Stimulated activated CD8-positive, alpha-beta memory T cell treated with anti-CD3 and anti-CD28 coated beads, Interleukin-4, amount 100 ng/mL, for 1 hour (primary cell): ENCODE measurements at places on chromosomes 7 and 10.
A peak's percentile ranks its signal among the peaks of the same experiment; 100 is the strongest.

DNA sequence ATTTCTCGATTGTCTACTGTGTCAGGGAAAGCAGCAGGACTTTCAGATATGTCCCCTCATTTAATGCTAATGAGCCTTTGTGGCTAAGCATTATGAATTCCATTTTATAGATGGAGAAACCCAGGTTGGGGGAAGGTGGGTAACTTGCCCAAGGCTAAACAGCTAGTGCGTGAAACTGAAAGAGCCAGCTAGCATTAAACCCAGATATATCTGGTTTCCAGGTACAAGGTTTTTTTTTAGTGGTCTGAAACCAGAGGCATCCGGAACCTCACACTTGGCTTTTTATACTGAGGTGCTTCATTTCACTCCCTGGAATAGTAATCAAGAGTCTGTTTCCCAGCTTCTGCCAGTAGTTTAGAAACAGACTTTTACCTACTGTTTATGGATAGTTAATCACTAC is 694.8 kb downstream of the PHTF2 start:
- no peak for DNase-seq

DNA sequence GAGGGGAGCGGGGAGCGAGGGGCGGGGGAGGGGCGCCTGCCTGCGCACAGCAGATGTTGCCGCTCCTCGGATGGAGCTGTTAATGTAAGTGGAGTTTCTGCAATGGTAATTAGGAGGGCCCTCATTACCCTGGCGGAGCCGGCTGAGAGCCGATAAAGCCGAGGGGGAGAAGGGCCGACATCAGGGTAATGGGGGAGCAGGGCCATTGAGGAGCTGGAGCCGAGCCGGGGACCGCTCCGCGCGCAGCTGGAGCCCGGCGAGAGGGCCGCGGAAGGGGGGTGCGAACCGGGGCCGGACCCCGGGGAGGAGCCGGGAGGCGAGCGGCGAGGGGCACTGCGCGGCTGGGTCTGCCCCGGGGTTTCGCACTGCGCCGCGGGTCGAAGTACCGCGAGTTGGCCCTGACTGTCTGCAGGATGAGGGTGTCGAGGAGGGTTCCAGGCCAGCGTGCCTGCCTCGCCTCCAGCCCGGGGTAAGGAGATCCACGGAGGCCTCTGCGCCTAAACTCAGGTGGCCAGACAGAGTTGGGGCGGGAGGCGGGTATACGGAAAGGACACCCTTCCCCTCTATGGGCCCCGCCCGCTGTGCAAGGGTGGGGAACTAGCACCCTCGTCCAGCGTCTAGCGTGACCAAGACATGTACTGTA is 55.0 kb upstream of the LBX1 start:
- no peak for DNase-seq

DNA sequence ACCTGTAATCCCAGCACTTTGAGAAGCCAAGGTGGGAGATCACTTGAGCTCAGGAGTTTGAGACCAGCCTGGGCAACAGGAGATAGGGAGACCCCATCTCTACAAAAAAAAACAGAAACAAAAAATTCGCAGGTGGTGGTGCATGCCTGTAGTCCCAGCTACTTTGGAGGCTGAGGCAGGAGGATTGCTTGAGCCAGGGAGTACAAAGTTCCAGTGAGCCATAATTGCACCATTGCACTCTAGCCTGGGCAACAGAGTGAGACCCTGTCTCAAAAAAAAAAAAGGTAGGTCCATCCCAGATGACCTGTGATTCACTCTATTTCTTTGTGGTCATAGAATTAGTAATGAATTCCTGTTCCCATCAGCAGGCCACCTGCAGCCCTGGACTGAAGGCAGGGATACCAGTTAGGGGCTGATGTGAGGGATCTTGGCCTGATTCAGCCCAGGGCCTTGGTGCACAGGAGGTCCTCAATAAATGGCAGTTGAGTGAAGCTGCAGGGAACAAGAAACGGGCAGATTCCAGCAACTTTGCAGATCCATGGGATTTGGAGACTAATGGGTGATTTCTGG is at the start of gene MYH16:
Gene MYH16, plus strand, starts transcription at position 364 of the 570 bp plus-strand sequence.
- no peak for DNase-seq

DNA sequence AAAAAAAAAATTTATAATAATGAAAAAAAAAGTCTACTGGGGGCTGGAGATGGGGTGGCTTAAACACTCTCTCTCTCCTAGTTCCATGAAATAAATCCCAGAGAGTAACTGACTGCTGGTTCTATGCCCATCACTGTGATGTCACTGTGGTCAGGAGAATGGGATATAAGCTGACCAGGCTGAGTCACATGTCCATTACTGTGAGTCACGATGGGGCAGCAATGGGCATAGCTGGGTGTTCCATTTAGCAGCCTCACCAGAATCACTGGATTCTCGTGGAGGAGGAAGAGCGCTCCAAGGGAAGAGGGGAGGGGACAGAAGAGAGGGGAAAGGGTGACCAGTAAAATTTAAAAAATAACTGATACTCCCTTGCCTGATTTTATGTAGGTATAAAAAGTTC is 37.1 kb downstream of the MASTL start:
- DNase-seq = no peak

- no peak for DNase-seq
Observed at GRCh38 chr10:44803862-44804261, 107.3 kb upstream of the TMEM72 start.

- no peak for DNase-seq
Observed at GRCh38 chr10:30540276-30540675, 89.3 kb downstream of the LYZL2 start.

- no peak for DNase-seq
Observed at GRCh38 chr7:37450035-37450434, 1.4 kb upstream of the ELMO1 start.

- no peak for DNase-seq
Observed at GRCh38 chr10:72424561-72424960, 69.8 kb upstream of the DNAJB12 start.

- DNase-seq = peak; percentile 21
Observed at GRCh38 chr7:121530227-121531174, 134.4 kb upstream of the FAM3C start.

- DNase-seq = no peak
Observed at GRCh38 chr10:102657984-102658724, 13.9 kb downstream of the TRIM8 start.

GRCh38 chr7:21887779-21888178 is 57.9 kb downstream of the CDCA7L start:
- DNase-seq = no peak

- no peak for DNase-seq
Observed at GRCh38 chr7:128951296-128951695, 13.6 kb downstream of the IRF5 start.

DNA sequence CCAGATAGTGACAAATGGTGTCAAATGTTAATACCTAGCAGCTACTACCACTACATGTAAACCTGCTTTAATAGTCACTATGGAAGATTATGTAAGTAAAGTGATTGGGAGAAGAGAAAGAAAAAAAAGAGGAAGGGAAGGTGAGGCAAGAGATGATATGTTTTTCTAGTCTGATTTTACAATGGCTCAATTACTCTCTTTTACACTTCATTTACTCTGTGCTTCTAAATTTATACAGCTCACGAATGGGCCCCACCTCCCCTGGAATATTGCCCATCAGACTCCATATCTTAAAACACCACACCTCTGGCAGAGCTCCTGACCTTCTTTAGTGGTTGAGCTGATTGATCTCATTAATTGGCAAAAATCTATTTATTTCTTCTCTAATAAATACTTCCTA is 28.0 kb upstream of the IKZF1 start:
- DNase-seq = no peak

- no peak for DNase-seq
Observed at GRCh38 chr10:93777092-93777491, 19.4 kb downstream of the LGI1 start.

GRCh38 chr10:29618341-29619171 is 16.2 kb downstream of the SVIL start:
- no peak for DNase-seq

DNA sequence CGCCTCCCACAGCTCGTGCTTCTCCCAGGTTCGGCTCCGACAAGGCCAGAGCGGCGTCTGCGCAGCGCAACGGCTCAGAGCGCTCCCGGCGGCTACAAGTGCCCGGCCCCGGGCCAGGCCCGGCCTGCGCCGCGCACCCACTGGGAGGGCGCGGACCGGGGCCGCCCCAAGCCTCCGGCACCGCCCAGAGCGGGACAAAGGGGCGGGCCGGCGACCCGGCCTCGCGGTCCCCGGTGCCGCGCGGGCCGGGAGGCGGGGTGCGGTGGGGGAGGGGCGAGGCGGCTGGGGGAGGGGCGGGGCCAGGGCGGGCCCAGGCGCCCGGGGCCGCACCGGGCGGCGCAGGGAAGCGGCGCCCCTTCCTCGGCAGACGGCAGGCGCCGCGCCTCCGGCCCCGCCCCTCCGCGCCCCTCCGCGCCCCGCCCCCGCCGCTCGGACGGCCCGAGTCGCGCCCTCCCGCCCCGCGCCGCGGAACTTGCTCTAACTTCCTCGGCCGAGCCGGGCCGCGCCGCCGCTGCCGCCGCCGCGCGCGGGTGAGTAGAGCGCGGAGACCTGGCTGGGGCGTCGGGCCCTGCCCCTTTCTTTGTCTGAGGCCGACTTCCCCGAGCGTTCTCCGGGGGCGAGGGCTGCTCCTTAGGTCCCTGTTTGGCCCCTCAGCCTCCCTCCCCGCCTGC is at the start of gene TSPAN14:
Gene TSPAN14, plus strand, starts transcription at position 469 of the 671 bp plus-strand sequence. CDS start 34,924 bp downstream, outside the sequence.
- DNase-seq = peak; percentile 38

DNA sequence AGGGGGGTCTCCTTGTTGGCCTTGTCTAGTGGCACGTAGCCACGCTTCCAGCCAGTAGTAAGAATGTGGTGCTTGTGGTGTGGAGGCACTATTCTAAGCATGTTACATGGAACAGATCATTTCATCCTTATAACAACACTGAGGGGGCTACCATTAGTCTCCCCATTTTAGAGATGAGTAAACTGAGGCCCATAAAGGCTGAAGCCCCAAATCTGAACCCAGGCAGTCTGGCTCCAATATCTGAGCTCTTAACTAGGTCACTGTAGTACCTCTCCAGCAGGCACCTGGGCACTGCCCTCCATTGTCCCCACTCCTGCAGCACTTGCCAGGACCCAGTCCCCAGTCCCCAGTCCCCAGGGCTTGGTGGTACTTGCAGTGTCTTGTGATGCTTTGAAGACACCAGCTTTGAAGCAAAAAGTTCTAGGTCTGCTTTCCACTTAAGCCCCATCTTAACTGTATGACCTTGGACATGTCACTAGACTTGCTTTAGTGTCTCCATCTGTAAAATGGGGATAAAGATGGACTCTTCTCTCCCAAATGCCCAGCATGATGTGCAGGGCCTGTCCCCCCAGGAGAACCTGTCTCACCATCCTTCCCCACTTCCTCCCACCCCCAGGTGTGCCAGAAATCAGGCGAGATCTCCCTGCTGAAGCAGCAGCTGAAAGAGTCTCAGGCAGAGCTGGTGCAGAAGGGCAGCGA is 6.4 kb downstream of the LZTS2 start:
- no peak for DNase-seq

DNA sequence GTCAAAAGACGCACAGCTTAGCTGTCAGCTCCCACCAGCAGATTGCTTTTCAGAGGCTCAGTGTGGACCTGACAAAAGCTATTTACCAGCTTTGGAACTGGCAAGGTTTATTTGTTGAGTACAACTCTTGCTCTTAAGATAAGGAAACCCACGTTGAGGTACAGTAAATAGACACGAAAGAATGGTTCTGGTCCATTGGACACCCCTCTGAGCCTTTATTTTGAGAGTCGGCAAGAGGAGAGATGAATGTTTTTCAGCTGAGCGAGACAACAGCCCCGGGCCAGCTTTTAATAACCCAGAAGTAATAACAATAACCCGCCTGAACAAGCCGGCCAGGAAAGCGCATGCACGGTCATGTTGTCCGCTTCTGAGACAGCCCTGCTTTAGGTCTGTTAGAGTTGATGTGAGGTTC is 49.0 kb downstream of the WNT2 start:
- DNase-seq = no peak

- DNase-seq = no peak
Observed at GRCh38 chr10:133162910-133163856, 3.2 kb downstream of the KNDC1 start.
